ENCODE measurements at places on chromosomes 4 and X.
A peak's percentile ranks its signal among the peaks of the same experiment; 100 is the strongest.

DNA sequence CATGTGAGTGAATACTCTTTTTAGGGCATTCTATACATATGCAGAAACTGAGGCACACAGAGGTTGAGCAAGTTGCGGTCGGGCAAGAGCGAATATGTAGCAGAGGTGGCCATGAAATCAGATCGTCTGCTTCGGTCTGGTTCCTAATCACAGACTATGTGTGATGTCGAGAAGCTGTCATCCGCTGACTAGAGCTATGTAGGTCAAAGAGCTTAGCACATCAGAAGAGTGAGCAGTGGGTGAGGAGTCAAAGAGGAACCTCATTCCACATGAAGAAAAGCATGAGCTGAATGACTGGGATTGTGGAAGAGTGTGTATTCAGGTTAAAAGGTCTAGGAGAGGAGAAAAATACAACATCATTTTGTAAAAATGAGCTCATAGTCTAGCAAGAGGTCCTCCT lies 19.0 kb downstream of the GAB3 start:
- DNase-seq = no peak

DNA sequence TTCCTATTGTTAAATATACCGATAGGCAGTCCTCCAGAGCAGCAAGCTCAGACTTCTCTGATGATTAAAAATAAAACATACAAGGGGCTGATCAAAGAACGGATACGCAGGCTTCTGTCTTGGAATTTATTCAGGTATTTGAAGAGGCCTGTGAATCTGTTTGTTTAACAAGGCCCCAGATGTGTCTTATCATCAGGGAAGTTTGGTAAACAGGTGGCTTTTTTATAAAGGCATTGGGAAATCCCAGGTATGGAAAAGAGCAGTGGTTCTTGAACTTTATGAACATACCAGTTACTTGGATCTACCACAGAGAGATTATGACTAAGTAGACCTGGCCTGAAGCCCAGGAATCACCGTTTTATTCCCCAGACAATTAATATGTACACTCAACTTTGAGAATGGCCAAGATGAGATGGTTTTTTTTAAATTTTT lies 47.9 kb downstream of the SOWAHB start:
- no peak for DNase-seq

GRCh38 chrX:17923546-17923945 lies 62.4 kb upstream of the RAI2 start:
- no peak for DNase-seq

DNA sequence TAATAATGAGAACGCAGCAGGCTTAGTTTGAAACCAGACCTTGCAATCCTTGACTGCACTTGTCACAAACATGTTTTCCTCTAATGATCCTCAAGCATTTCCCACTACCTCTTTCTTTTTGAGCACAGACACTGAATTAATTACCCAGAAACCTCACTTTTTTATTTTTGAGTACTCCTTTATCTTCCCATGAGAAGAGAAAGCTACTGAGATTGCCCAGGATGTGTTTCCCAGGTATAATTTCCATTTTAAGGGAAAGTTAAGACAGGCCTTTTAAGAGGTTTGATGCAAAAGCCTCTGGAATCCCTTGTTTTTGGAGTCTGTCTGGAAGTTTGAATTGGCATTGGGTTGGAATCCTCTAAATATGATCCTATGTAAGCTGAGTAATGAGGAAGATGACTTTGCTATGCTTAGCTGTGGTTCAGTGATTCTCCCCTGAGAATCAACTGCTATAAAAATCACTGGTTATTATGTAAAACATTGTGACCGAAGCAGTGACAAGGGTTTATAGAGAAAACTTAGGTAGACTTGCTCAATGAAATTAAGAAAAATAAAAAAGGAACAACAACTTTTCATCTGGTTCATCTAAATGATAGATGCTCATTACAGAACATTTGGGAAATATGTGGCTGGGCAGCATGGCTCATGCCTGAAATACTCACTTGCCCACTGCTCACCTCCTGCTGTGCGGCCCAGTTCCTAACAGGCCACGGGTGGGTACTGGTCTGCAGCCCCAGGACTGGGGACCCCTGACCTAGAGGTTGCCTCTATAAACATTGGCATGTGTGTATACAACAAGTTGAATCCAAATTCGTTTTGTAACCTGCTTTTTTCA lies 10.8 kb upstream of the RHOH start:
- DNase-seq = no peak

DNA sequence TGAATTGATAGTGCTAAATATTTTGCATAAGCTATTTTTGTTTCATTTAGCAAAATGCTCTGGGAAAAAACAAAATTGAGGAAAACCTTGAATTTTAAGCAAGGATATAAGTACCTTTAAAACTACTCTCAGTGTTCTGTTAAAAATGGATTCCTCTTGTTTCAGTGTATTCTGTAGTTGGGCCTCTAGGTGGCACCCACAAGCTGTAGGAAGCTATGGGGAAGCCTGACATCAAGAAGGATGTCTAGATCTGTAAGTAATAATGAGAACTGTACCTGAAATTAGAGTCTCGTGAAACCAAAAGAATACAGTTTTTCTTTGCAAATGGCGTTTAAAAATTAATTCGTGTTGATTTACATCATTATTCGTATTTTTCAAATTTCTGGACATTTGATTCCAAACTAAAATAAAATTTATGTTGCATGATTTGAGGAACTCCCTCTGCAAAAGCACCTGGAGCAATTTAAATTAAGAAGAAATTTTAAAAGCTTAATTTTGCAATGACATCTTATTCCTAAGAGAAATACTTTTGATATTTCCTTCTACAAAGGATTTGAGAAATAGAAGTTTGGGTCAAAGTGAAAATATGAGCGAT lies 51.2 kb downstream of the TMPRSS11E start:
- no peak for DNase-seq

DNA sequence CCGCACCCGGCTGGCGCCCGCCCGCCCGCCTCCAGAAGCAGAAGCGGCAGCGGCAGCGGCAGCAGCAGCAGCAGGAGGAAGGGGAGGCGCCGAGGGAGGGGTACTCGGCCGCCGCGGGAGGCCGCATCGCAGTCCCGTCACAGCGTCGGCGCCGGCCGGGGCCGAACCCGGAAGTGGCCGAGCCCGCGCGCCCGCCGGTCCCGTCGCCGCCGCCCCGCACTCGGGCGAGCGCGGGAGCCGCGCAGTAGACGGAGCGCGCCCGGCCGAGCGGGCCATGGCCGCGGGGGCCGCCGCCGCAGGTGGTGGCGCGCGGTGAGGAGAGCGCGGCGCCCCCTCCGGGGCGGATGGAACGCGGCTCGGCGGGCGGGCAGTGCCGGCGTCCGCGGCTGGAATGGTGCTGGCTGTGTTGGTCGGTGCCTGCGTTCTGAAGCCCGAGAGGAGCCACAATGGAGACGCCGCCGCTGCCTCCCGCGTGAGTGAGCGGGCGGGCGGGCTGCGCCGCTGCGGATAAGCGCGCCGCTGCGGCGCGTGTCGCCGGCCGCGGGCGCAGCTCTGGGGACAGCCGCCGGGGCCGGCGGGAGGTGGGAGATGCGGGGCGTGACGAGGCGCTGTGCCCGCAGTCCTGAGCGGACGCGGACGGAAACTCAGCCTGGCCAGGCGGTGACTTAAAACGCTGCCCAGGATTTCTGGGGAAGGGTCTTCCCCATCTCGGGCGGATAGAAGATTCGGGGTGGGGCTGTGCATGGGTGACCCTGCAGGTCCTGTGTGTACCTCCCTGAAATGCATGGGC lies at the start of gene KLHL2:
KLHL2 (plus strand) TSS at position 131 of the 790 bp plus-strand sequence; CDS start at position 447, 316 bp downstream.
- DNase-seq = peak; percentile 83

DNA sequence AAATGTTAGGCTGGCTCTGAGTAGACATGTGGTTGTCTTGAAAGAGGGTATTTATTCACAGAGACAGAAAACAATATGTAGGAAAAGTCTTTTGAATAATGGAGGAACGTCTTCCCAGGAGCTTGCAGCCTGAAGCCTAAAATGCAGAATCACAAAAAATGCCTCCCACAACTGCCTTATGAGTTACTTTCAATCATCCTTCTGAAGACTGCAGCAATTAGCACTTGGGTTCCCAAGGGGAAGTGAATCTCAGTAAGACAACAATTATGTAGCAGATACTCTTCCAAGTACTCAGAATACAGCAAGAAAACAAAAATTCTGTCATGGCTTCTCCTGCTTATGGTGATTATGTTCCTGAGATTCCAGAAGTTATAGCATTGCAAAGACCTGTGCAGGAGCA lies 166.6 kb upstream of the TBL1X start:
- DNase-seq = no peak

DNA sequence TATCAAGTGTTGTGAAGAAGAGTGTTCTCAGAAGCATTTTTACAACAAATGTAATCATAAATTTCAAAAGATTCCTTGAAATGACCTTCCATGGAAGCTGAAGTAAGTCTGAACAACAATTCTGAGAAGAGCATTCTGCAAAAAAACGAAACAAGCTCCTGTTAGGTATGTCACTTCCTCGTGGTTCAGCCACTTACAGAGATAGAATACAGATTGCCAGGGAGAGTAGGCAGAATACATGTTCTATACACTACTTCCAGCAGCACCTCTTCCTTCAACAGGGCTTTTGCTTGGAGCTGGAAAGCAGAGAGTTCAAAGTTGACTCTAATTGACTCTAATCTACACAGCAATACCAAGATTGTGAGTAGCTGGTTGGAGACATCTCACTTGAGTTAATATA lies 274.5 kb downstream of the ADGRA3 start:
- no peak for DNase-seq

DNA sequence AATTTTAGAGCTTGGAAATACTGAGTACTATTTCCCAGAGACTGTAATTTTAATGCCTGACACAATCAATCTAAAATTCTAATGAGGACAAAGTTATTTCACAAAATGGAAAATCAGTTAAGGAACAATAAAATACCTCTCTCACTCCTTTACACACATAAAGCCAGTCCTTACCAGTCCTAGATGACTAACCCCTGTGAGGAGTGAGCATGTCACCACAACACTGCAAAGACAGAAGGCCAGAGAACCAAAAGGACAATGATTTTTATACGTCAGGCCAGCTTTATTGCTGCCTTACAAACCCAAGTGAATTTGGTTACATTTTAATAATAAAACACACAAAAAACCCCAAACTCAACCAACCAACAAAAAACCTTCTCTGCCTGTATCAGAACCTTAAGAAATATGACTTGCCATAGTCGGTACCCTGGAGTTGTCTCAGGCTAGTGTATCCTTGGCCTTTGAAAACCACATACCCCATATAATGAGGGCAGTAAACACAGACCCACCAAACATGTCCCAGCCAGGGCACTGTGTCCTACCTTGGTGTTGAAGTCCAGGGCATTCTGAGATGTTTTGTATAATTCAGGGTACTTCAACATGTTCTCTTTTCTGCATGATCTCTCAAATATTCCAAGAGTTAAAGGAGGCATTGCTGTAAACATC lies 57.6 kb downstream of the SHISA3 start:
- DNase-seq = no peak

- DNase-seq = no peak
These were observed 181.2 kb downstream of the AFAP1 start for GRCh38 chr4:7758476-7758875.

- no peak for DNase-seq
These were observed 24.3 kb downstream of the AWAT2 start for GRCh38 chrX:70025464-70025863.

GRCh38 chr4:54144661-54145171 lies 44.8 kb downstream of the GSX2 start:
- no peak for DNase-seq
